Activated naive CD4-positive, alpha-beta T cell treated with anti-CD3 and anti-CD28 coated beads, Interleukin-2, amount 50 U/mL, for 16 hours (primary cell): ENCODE measurements at places on chromosomes 2 and 18.

GRCh38 chr2:221571025-221571550 lies 1.0 kb downstream of the EPHA4 start:
- peak; percentile 24 for DNase-seq

- peak; percentile 61 for DNase-seq
These were observed 80.8 kb downstream of the APOB start for GRCh38 chr2:20962939-20963557.

DNA sequence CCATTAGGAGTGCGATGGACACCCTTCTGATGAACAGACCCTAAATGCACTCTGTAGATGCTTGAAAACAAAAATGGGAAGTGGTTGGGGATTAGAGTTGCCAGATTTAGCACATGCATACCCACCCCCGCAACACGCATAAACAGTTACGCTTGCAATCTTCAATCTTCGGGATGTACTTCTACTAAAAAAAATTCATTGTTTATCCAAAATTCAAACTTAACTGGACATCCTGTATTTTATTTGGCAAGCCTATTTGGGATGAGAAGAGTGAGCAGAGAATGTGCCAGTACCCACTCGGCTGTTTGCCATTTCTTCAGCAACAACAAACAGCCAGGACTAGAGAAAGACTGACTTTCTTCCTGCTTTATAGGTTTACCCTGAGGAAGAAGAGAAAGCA lies 18.4 kb downstream of the KIAA2012 start:
- no peak for DNase-seq

GRCh38 chr2:48129293-48129950 lies 223.1 kb upstream of the FBXO11 start:
- DNase-seq, result no peak

DNA sequence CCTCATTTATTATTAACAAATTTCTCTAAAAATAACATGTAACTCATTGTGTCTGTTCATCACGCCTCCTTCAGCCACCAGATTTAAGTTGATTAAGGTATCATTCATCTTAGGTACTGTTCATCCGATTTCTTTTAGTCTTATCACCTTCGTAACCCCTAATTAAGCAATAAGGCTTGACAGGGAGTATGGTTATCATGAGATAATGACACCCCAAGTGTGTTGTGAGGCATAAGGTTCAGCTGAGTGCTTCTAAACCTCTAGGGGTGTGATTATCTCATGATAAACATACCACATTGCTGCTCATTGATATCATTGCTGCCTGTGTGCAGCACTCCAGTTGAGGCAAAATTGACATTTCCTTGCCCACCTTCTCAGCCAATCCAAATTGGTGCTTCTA lies 158.9 kb upstream of the BOD1L2 start:
- no peak for DNase-seq

DNA sequence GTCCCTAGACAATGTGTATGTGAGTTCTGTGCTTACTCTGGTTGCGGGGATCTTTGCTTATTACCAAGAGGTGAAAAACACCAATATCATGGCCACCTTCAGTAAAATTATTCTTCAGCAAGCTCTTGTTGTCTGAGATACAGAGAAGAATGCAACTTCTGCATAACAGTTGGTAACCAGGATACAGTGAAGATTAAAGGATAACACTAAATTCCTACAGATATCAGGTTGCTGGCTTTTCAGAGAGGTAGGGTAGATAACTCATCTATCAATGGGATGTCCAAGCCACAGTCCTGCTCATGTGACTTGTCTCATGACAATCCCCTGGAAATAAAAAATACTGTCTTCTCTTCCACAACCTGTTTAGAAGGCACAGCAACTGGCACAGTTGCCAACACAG lies 308.5 kb downstream of the TNS1 start:
- DNase-seq, result no peak

GRCh38 chr2:224958873-224959272 lies 83.4 kb downstream of the DOCK10 start:
- DNase-seq, result no peak

DNA sequence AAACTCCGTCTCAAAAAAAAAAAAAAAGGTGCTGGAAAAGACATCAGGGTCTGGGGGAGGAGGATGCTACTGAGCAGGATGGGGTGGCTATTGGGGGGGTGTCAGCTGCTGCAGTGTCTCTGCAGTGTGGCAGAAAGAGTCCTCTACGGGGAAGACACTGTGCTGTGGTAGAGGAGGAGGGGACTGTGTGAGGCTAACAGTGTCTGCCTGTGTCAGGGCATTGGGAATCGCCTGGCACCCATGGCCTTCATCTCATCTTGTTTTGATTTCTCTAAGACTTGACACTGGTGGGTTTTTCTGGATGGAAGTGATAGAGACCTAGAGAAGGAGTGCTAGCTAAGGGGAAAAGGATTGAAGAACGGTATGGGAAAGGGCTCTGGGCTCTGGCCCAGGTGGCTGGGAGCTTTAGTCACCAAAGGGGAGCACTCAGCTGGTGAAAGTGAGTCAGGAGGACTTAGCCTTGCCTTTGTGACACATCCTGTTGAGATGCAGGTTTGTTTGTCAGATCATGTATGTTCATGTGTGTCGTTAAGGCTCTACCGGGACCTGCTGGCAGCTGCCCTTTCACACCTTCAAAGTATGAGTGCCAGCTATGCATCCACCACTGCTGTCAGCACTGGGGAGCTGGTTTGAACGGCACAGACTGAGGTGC lies 58.0 kb downstream of the FARP2 start:
- DNase-seq, result no peak

DNA sequence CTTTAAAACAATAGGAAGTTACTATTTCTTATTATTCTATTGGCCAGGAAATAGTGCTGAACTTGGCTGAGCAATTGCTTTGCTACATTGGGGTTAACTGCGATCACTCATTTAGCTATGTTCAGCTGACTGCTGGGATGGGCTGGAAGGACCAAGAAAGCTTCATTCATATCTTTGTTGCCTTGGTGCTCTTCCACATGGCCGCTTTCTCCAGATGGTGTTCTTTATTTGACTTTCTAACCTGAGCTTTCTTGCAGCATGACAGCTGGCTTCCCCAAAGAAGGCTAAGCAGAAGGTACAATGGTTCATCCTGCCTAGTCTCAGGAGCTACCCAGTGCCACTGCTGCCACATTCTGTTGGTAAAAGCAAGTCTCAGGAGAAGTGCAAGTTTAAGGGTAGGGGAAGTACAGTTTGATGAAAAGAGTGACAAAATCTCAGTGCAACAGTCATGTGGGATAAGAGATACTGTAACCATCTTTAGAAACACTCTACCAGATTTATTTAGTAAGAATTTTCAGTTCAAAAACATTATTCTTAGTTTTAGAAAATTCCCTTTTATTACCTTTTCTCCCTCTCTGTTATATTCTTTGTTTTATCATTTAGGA lies 180.6 kb upstream of the RBMS1 start:
- no peak for DNase-seq

GRCh38 chr2:234308813-234309195 lies 188.1 kb downstream of the ARL4C start:
- DNase-seq, result peak; percentile 70

GRCh38 chr18:32920796-32921787 lies 148.3 kb upstream of the KLHL14 start:
- no peak for DNase-seq

DNA sequence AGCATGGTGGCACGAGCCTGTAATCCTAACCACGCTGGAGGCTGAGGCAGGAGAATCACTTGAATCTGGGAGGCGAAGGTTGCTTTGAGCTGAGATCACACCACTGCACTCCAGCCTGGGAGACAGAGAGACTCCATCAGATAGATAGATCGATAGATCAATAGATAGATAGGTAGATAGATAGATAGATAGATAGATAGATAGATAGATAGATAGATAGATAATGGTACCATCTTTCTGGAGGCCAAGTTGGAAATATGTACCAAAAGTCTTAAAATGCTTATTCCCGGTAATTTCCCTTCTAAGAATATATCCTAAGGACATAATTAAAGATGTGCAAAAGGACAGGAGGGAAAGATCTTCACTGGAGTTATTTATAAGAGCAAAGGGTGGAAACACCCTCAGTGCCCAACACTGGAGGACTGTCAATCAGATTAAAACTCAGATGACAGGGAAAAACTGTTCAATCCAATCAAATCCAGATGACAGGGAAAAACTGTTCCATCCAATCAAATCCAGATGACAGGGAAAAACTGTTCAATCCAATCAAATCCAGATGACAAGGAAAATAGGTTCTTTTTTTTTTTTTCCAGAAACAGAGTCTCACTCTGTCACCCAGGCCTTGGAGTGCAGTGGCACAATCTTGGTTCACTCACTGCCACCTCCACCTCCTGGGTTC lies 49.0 kb upstream of the UBE2F start:
- DNase-seq, result no peak

DNA sequence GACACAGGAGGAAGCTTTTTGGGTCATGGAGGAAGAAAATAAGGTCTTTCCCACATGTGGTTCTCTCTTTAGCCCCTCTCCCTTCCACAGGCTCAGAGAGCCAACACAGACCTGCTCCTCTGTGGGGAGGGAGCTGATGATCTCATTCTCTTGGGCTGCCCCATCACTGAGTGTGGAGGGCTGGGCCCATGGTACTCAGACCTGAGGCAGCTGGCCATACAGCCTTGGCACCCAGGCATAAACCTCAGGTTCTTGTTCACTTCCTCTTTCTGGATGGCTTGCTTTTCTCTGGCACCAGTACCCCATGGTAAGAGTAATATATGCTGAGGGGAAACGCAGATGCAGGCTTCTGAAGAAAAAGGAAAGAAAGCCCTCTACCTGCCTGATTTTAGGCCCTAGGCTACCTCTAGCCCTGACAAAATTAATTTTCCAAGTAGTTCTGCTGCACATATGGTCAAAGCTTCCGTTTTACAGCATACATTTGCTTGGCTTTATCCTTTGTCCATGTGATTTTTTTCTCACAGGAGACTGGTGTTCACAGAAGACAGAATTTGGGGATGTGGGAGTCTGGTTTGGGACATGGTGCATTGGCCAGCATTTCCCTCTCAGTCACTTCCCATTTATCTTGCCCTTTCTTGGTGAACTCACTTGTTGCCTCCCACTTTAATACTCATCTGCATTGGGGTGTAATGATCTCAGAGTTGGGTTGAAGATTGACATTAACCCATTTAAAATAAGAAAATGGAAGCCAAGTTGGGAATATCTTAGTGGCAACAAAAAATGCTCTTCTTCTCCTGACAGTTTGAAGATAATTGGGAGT lies 11.1 kb downstream of the DHRS9 start:
- no peak for DNase-seq

DNA sequence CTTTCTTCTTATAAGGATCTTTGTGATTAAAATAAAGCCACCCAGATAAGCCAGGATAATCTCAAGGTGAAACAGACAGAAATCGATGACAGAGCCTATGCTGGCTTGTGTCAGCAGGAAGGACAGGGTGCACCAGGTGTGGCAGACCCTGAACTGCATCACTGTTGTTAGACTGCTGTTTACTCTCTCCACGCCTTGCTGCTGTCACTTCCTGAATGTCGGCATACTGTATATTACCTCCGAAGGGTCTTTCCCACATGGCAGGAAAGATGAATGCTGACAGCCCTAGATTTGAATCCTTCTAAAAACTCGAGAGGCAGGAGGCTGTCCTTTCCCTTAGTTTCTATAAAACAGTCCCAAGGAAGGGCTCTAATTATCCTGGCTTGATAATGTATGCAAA lies 18.9 kb upstream of the TMEM163 start:
- no peak for DNase-seq

- DNase-seq, result no peak
These were observed 22.7 kb upstream of the TFPI start for GRCh38 chr2:187576906-187577305.

DNA sequence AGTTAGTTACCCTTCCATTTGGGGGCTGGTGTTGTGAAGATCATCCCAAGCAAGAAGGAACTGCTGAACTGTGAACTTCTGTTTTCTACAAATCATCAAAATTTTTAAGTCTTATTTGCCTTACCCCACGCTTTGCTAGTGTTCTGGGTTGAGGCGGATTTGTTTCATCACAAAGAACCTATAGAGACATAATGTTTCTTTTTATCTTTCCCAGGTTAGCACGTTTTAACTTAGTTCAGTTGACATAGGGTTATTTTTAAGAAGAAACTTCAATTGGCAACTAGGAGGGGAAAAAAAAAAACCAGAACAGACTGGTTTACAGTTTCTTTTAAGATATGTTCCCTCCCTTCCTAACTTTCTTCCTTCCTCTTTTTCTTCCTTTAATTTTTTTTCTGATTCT lies 31.1 kb upstream of the CERS6 start:
- no peak for DNase-seq

GRCh38 chr18:72612894-72613533 lies 68.9 kb upstream of the CBLN2 start:
- no peak for DNase-seq

DNA sequence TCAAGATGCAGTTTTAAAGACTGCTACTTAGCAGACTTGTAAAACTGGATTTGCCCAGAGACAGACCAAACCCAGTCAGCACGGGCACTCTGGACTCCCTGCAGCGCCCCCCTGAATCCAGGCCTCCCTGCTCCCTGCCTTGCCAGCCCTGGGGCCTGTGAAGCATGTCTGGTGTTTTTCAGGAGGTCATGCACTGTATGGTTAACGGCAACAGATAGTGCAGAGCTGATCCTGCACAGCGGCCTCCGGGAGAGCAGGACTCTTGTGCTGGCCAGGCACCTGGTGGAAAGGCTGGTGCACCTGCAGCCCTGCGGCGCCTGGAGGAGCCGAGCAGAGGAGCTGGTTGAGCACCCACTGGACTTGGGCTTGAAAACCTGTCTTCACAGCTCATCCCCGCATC lies 30.4 kb downstream of the HDAC4 start:
- no peak for DNase-seq

DNA sequence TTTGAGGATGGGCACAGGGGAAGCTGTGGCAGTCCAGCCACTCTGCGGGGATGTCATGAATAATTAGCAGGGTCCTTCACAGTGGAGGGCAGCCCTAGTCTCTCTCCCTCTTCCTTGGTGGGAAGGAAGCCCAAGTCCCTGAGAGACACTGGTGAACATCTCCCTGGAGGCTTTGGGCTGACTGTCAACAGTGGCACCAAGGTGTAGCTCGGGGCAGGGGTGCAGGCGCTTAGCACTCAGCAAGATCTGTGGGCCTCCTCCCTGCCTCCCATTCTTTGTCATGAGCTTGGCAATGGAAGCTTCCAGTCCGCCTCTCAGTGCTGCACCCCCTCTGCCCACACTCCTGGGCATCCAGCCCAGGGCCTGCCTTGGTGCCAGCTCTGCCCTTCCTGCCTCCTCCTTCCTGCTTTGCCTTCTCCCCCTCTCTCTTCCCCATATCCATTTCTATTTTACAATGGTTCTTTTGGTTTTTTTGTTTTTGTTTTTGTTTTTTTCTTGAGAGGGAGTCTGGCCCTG lies 59.4 kb downstream of the STEAP3 start:
- DNase-seq, result no peak
